ENCODE measurements at places on chromosomes 12 and 14. TPM values are rescaled to one million over a fixed set of nuclear protein-coding genes. Genes with fewer than 3 reads are reported as not detected.

DNA sequence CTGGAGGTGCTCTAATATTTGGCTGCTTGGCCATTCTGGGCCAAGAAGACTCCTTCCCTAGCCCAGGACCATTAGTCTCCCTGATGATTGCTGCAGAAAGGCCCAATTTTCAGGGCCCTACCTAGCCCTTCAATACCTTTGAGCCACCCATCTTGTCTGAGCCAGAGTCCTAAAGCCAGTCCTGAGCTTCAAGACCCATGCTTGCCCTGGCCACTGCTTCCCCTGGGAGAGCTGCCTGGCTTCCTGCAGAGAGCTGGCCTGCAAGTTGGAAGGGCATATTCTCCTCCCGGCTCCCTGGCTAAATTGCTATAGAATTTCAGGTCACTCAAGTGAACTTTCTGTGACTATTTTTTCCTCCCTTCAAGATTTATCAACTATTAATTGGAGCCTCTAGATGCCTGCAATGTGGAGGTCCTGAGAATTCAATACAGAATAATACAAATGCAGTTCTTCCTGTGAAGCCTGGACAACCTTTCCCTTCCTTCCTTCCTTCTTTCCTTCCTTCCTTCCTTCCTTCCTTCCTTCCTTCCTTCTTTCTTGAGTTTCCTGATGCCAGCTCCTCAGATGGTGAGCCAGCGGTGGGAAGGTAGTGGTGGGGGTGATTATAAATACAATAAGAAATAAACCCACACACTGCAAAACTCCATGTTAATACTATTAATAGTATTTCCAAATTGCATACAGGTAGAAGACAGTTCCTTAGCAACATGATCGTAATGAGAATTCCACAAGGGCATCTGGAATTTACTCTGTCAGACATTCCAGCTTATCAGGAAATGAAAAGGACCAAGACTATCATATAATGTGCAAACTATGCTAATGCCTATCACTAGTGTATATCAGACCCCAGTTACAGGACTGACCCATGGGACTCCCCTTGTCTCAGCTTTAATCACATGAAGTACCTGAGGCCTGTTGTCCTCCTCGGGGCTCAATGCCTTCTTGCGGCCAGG lies 108.1 kb downstream of the ZFP36L1 start:
- DNase-seq = no peak

The SERPINA1 gene
- 43.8 TPM for polyA plus RNA-seq

The ART4 gene
- polyA plus RNA-seq = 8.9 TPM

DNA sequence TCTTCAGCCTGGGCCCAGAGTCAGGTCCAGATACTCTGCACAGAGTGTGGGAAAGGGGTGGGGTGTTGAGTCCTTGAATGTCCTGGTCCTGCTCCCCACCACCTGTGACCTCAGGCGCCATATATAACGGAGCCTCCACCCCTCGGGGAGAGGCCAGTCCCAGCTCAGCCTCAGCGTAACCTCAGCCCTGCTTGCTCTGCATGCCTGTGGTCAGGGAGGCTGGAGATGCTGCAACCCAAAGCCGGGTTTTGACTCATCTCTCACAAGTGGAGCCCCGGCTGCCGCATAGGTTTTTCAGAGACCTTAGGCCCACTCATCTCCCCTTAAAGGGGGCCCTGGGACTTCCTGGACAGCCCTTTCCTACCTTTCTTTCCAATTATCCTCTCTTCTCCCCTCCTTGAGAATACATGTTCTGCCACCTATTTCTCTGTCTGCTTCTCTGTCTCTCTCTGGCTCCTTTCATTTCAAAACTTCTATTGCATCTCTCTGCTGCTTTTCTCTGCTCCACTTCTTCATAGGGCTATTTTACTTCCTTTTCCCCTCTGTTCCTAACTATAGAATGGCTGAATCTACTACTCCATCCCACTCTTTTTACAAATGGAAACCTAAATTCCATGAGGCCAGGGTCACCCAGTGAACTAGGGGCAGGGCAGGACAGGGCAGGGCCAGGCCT lies 1.2 kb downstream of the ITGB7 start:
- no peak for DNase-seq

DNA sequence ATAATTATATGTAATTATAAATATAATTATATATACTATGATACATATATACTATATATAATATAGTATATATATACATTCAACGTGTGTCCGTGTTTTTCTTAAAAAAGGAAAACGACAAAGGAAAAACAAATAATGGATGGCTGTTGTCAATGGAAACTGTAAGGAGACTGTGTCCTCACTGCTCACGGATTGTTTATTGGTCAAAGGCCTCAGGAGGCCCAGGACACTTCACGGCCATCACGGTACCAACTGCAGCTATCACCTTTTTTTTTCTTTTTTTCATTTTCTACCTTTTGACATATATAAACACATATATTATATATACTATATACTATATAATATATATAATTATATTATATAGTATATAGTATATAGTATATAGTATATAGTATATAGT lies 113.4 kb downstream of the SPTSSA start:
- no peak for DNase-seq

GRCh38 chr12:89918172-89918846 lies 209.7 kb upstream of the ATP2B1 start:
- no peak for DNase-seq

- DNase-seq = no peak
These were observed 238.9 kb downstream of the PHLDA1 start for GRCh38 chr12:75792687-75793086.

The ACVRL1 gene
- polyA plus RNA-seq = 12.5 TPM

The KLRC2 gene
- polyA plus RNA-seq = 1.4 TPM

The DLK1 gene
- not detected for polyA plus RNA-seq

The TTC8 gene
- 7.4 TPM for polyA plus RNA-seq

- peak; percentile 2 for DNase-seq
These were observed 8.8 kb upstream of the AMHR2 start for GRCh38 chr12:53414756-53415417.

The TAS2R13 gene
- not detected for polyA plus RNA-seq

The FOXG1 gene
- 0.03 TPM for polyA plus RNA-seq

DNA sequence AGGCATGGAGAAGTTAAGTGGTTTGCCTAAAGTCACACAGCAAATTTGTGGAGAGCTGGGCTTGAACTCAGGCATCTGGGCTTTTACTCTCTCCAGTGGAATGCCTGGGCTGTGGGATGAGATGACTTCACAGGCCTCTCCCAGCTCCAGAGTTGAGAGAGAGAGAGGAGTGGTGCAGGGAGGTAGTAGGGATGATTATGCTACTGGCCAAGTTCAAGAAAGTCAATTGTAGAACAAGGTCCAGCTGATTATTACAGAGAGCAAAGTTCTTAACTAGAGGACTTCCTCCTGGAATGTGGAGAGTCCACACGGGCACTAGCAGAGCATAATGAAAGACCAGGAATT lies 769 bp upstream of the EMP1 start:
- DNase-seq = no peak

DNA sequence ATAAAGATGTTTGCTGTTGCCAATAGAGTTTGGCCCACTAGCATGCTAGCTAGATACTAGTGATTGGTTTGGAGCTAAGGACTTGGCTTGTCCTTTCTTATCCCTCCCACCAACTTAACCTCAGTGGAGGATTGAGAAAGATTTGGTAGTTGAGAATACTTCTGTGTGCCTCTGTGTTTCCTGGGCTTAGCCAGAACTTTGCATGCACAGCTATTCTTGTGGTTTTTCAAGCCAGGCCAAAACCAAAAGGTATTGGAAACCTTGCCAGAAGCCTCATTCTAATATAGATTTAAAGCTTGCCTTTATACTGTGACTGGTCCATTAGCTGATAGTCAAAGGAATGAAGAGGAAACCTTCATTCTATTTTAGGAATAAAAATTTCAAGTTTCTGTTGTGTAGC lies 188.5 kb downstream of the CCDC91 start:
- DNase-seq = no peak

DNA sequence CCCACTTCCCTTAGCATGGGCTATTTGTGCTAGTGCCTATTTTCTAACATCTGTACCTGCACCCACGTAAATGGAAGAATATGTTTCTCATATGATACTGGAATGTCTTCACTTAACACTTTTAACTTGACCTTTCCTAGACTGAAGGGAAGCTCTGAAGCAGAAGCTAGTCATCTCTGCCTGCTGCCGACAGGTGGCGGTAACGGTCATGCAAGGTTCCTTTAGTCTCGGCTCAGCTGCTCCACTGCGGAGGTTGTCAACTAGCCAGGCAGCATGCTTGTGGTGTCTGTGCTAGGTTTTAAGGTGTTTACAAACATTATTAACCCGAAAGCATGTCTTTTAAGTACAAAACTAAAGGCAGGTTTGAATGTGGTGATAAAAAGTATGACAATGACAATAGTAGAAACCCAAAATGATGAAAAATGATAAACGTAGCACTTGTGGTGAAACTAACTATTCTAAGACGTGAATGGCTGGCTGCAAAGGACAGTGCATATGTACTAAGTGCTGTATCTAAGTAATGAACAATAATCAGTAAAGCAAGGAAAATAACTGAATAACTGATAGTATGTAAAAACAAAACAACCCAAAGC lies 117.2 kb downstream of the GRIN2B start:
- DNase-seq = peak; percentile 86

- no peak for DNase-seq
These were observed 229.2 kb downstream of the EMP1 start for GRCh38 chr12:13425766-13426165.

DNA sequence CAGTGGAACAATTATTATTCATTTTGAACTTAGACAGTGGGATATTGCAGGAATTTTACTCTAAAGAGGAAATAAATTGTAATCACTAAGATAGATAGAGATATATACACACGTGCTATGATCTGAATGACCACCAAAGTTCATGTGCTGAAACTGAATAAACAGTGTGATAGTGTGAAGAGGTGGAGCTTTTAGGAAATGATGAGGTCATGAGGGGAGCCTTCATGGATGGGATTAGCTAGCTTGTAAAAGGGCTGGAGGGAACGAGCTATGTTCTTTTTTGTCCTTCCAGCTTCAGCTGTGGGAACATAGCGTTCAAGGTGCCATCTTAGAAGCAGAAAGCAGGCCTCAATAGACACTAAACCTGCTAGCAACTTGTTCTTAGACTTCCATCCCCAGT lies 191.5 kb upstream of the LRIG3 start:
- DNase-seq = no peak

DNA sequence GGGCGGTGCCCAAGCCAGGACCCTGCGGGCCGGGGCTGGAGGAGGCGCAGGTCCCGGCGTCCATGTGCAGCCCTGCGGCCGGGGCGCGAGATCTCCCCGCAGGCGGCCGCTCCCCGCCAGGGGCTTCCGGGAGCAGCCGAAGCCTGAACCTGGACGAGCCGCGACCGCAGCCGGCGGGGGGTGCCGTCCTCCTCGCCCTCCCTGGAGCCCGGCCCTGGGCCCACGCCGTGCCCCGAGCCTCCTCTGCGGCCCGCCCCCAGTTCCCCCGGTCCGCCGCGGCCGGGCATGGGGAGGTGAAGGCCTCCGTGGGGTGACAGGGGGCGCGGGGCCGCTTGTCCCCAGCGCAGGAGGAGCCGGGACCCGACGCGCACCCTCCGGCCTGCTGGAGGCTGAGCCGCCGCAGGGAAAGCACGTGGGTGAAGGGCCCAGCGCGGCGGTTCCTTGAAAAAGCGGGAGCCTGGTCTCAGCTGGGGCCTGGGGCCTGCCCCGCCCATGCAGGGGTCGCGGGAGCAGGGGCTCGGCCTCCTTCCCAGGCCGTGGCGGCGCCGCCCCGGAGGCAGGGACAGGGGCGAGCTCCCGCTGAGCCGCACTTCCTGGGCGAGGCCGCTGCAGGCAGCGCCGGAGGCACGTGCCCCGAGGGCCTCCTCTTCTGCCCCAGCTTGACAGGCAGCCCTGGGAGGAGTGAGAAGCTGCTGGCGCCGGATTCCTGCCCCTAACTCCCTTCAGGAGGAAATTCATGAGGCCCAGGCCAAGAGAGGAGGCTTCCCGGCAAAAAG lies 55.6 kb upstream of the PPP2R5C start:
- DNase-seq = peak; percentile 95

- DNase-seq = no peak
These were observed 5.2 kb upstream of the LRP1-AS start for GRCh38 chr12:57152639-57153038.

GRCh38 chr12:51171884-51172514 lies 936 bp downstream of the TFCP2 start:
- no peak for DNase-seq

GRCh38 chr14:98223106-98223505 lies 1048.9 kb downstream of the BCL11B start:
- DNase-seq = no peak

- no peak for DNase-seq
These were observed 1001.9 kb downstream of the DIO2 start for GRCh38 chr14:79209418-79209817.

- no peak for DNase-seq
These were observed 226.1 kb upstream of the DIO3 start for GRCh38 chr14:101335061-101335661.

The SMIM10L1 gene
- polyA plus RNA-seq = 7.8 TPM

DNA sequence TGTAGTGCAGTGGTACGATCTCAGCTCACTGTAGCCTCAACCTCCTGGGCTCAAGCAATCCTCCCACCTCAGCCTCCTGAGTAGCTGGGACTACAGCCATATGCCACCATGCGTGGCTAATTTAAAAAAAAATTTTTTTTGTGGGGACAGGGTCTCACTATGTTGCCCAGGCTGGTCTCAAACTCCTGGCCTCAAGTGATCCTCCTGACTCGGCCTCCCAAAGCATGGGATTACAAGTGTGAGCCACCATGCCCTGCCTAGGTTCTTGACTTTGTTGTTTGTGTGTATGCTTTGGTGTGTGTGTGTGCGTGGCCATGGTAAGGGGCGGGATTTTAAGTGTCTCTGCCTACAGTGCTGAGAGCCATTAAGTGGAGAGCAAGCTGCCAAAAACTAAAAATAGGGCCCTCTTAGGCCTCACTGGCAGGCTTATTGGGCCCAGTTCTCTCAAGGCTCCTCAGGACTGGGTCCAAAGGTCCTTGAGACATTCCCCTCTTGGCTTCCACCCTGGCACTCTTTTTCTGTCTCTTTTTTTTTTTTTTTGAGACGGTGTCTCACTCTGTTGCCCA lies 5.1 kb downstream of the COX14 start:
- no peak for DNase-seq

DNA sequence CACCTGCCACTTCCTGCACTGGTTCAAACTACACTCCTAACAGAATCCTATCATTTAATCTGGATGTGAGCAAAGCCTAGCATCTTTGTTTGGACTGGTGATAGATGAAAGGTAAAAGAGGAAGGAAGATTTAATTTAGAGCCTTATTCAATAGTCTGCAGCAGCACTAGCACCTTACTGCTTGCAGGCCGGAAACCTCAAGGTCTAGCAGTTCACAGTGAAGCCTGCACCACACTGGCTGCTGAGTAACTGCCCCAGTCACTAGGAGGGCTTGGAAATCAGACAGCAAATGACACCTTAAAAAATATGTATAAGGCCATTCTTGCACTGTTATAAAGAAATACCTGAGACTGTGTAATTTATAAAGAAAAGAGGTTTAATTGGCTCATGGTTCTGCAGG lies 358.0 kb downstream of the DAD1 start:
- DNase-seq = no peak

GRCh38 chr12:52585946-52586345 lies 12.3 kb upstream of the KRT74 start:
- DNase-seq = no peak

DNA sequence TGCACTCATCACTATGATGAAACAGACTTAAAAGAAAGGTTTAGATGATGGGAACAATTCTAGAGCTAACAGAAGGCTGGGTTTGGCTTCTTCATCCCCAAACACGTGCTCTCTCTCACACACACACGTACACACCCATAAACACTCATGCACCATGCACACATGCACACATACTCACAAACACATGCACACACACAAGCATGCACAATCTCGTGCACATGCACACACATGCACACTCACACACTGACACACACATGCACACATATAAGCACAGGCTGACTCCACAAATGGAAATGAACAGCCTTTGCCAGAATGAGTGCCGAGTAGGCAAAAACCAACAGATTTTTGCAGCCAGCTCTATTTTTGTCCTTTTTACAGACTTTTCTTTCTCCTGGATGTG lies 1571.6 kb downstream of the AACS start:
- DNase-seq = no peak

The PABPN1 gene
- polyA plus RNA-seq = 118 TPM

Measured in spleen (tissue), 13 donors.